ENCODE measurements at places on chromosomes 1 and 21.

GRCh38 chr1:30126848-30127247, 596.5 kb downstream of the MATN1 start:
- no peak for DNase-seq

DNA sequence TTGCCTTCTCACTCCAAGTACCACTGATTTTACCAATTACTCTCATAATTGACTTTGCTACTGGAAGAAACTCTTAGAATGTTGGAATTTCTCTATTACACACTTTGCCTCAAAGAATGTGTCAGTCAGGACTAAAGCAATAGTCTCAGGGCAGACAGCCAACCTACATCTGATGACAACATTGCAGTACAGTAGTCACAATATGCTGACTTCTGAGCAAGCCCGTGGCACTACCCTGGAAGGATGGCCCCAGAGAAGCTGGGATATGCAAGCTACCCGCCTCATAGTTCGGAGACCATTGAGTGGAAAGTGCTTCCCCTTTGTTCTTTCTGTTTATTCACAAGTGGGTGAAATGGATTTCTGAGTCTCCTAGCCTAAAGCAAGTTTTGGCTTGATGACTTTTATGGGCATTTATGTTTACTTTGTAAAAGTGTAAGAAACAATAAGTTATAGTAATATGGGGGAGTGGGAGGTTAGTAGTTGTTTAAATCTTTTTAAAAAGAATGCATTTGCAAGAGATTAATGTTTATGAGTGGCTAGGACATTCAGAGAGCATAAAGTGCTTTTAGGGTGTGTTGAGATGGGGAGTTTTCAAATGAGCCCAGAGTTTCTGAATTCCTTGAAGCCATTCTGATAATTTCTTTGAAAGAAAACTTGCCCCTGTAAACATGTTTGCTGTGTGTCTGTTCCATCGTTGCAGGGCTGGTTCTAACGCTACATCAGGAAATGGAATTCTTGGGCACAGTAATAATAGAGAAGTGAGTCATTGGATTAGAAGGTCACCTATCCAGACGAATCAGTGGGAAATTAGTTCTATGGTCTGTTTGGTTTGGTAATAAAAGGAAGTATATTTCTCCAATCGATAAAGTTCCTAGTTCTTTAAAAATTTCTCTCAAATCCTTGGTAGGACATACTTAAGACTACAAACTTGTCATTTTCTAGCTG, 63.8 kb downstream of the LMO4 start:
- DNase-seq = no peak

DNA sequence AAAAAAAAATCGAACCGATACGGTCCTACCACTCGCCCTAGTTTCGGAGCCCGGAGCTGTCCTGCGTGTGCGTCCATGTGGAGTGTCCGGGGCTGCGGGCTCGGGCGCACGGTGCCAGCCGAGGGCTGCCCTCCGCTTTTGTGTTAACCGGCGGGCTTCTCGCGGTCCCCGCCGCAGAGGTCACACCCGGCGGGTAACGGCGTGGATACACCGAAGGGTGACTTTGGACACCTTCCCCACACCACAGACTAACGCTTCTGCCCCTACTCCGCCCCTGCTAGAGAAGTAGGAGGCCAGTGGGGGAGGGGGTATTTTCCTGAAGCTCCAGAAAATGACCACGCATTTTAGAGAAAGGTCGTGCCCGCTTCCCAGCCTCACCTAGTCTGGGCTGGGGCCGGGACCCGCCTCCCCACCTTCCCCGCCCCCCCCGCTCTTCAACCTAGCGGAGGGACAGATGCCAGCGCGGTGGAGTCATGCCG, 609 bp upstream of the ATF3 start:
- peak; percentile 46 for DNase-seq

- no peak for DNase-seq
These were observed 239.5 kb downstream of the TGFB2 start for GRCh38 chr1:218584418-218585155.

DNA sequence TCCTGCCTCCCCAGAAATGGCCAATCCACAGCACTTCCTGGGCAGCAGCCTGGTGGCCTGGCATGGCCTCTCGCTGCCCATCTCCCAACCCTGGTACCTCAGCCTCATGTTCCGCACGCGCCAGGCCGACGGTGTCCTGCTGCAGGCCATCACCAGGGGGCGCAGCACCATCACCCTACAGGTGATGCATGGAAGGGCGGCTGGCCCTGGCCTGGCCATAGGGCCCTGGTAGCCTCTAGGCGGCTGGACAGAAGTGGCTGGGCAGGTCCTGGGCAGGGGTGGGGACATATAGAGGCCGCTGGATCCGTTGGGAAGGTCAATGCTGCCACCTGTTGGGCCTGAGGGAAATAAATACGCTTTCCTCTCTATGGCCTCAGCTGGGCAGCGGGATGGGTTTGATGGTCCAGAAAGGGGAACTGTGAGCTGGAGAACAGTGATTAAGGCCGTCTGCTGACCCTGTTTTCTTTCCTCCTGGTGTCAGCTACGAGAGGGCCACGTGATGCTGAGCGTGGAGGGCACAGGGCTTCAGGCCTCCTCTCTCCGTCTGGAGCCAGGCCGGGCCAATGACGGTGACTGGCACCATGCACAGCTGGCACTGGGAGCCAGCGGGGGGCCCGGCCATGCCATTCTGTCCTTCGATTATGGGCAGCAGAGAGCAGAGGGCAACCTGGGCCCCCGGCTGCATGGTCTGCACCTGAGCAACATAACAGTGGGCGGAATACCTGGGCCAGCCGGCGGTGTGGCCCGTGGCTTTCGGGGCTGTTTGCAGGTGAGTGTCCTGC, 14.4 kb downstream of the CELSR2 start:
- DNase-seq = peak; percentile 82

- DNase-seq = no peak
These were observed 59.7 kb downstream of the MT1HL1 start for GRCh38 chr1:236944556-236944955.

GRCh38 chr1:99764909-99765308, 1.5 kb downstream of the FRRS1 start:
- no peak for DNase-seq

DNA sequence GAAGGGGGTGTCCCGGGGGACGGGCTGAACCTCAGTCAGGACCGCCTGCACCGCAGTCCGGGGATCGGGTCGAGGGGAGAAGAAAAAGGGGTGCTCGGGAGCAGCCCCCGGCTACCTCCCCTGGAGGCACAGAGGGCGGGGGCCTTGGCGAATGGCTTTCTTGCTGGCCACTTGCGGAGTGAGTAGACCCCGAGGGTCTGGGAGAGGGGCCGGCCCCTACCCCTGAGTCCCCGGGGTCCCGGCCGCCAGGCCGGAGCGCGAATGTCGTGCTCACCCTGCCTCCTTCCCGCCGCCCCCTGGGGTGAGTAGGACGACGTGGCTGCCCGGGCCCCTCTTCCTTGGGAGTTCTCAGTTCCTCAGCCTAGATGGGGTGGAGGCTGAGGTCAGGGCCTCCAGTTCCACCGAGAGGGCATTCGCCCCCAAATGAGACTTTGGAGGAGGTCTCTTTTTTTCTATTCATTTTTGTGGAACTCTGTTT, 113.0 kb downstream of the OSBPL9 start:
- DNase-seq = no peak

GRCh38 chr1:90512441-90512840, 204.7 kb downstream of the BARHL2 start:
- DNase-seq = no peak

- no peak for DNase-seq
These were observed 105.9 kb downstream of the ETS2 start for GRCh38 chr21:38911484-38912101.

GRCh38 chr1:39214998-39215873, 10.7 kb downstream of the MACF1 start:
- no peak for DNase-seq

- DNase-seq = no peak
These were observed 45.1 kb downstream of the FYB2 start for GRCh38 chr1:56774067-56774609.

- no peak for DNase-seq
These were observed 213.1 kb downstream of the HHAT start for GRCh38 chr1:210541680-210542358.

DNA sequence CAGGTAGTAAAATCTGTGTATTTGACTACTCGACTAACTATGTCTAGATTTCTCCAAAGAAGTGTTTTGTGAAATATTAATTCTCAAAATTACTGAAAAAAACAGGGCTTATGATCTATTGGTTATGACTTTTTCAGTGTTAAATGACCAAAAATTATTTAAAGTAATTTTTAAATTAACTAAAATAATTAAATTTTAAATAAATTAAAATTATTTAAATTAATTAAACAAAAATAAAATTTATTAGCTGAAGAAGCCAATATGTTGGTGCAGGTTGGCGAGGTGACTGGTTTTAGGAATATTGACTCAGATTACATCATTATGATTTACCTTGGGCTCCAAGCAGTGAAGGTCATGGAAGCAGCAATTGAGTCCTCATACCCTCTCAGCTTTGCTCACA, 483.2 kb downstream of the PTPRC start:
- DNase-seq = no peak

DNA sequence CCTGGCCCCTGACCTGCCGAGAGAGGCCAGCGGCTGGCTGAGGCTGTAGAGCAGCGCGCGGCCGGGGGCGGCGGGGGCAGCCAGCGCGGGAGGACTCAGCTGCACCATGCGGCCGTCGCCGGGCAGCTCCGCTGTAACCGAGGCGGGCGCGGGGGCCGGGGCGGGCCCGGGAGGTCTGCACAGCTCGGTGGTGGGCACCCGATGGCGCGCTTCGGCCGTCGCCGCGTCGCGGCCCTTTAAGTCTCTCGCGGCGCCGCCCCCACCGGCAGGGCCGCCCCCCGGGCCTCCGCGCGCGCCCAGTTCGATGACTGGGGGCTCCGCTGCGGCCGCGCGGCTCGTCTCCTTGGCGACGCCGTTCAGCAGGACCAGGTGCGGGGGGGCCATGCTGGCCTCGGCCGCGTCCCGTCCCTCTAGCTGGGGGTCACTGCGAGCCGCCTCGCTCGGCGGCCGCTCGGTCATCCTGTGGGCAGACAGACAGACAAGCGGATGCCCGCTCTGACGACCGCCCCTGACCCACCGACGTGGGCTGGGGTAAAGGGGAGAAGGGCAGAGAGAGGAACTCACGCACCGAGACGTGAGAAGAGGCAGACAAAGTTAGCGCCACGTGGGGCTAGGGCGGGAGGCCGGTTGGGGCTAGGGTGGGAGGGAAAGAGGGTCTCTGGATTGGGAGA, 6.5 kb downstream of the TAL1 start:
- DNase-seq = no peak

- no peak for DNase-seq
These were observed 220.3 kb downstream of the GRIK1 start for GRCh38 chr21:29719521-29719920.

DNA sequence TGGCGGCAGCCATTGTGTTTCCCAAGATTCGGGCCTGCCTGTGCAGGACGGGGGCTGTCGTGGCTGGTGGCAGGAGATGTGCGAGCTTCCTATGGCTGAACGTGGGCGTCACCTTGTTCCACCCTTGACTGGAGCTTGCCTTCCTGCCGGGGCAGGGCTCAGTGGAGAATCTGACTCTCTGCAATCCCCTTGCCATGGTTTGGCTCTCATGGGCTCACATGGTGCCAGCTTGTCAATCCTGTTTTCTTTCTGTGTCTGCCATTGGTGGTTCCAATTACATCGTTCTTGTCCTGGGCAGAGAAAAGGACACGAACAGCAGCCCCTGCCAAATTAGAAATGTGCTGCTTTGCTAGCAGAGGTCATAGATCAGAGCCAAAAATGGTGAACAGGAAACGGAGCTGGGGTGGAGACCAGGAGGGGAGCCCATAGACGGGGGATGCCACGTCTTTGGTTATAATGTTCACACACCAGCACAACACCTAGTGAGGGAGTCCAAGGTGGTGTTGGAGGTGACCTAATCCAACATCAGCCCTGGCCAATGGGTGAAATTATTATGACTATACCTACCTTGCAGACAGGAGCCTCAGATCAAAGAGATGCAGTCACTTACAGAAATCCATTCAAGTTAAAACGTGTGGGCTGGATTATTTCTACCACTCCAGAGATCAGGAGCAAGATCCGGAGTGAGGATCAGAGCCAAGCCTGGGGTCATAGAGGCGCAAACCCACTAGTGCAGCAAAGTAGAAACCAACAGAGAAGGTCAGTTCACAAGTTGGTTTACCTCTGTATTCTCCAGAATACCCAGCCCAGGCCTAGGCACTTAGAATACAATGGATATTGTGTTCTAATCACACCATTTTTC, 253.1 kb downstream of the SIPA1L2 start:
- DNase-seq = no peak

GRCh38 chr1:15328351-15329103, 81.2 kb upstream of the EFHD2 start:
- no peak for DNase-seq

GRCh38 chr1:219576931-219577730, 35.8 kb downstream of the ZC3H11B start:
- DNase-seq = no peak

Measured in NCI-H526 (cell line).